ENCODE measurements at places on chromosomes 3 and 15.

GRCh38 chr3:53218131-53218530 lies 37.7 kb downstream of the TKT start:
- DNase-seq: no peak

- no peak for DNase-seq
These were observed 4.2 kb downstream of the STOML1 start for GRCh38 chr15:73987681-73988444.

- DNase-seq: no peak
These were observed 179.3 kb downstream of the POTEB3 start for GRCh38 chr15:21260966-21261395.

GRCh38 chr3:160987982-160988964 lies 116.9 kb downstream of the B3GALNT1 start:
- DNase-seq: no peak

- no peak for DNase-seq
These were observed 39.2 kb upstream of the NMNAT3 start for GRCh38 chr3:139716908-139717485.

GRCh38 chr3:71876135-71877105 lies 91.5 kb upstream of the PROK2 start:
- DNase-seq: no peak

DNA sequence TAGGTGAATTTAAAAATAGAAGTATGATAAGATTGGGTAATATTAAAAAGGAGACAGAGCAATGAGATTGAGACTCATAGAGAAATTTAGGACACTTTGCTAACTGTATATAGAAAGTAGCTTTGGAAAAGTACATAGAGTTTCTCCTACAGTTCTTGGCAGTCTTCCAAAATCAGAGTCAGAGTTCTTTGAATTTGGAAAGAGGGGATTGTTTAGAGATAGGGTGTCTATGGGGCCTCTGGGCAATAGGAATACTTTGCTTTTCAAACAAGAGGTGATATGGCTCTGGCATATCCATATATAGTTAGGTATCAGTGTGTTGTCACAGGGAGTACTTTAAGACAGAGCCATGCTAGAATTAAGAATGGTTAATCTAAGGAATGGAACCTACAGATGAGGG lies 477.1 kb upstream of the KCNMB2 start:
- no peak for DNase-seq

DNA sequence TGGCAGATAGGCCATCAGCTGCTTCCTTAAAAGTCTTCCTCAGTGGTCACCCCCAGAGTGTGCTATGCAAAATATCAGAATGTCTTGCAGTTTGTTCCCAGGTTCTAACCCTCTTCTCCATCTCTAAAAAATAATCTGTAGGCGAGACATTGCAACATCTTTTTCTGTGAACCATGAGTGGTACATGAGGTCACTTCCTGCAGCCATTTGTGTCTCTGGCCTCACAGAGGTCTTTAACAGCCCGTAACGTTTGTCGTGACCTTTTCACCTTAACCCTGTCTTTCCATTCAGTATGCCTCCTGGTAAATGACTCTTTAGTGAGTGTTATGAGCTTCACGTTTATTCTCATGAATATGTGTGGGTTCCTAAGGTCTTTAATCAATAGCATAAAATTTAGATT lies 145.4 kb downstream of the KLHL25 start:
- DNase-seq: no peak
